NCI-H1417 treated with DMSO at 0.1 percent for 48 hours (cell line): ENCODE measurements at places on chromosomes 5 and 9.

DNA sequence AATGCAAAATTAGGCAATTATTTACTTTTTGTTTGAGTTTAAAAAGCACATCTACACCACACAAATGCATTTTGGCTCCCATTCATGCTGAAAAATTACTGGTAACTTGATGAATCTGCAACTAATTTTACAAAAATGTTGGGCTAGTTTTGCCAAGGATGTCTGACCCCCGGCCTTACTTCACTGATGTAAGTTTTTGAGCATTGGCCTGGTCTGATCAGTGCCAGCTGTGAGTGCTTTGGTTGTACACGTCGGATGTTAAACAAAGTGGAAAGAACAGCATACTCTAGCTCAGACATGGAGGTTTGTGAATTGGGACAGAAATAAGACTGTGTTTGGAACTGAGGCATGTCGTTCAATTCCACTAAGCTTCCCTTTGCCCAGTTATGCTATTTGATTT is 1044.2 kb downstream of the TLE4 start:
- no peak for DNase-seq

DNA sequence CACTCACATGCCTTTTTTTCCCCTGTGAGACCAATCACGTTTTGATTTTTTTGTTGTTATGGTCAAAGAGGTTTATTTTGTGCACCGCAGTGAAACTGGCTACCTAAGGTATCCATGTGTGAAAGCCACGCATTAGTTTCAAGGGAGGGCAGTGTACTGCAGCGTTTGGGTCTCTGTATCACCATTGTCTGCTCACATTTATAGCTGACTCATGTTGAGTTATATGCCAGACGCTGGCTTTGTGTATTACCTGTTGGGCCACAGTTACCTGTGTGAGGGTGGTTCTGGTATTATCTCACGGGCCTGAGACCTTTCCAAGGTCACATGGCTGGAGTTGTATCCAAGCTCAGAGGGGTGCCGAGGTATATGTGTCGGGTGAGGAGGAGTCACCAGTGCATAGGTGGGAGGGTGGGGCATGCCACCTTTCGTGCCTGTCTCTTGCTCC is 75.8 kb downstream of the ARHGAP26 start:
- no peak for DNase-seq

DNA sequence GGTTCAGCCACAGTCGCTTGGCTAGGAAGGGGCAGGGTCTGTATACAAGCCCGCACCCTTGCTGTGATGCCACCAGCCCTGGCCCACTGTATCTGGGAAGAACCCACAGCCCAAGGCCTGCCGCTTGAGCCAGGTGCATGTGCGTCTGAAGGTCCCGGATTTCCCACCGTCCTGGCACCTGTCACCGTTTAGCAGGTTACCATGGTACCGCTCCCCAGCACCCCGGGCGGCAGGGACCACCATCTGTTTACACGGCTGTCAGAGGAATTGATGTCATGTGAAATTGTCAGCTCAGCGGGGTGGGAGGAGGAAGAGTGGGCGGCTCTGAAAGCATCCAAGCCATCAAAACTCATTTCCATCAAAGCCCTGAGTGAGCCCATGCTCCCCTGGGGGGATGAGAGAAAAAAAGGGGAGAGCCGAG is 92.7 kb downstream of the HRH2 start:
- no peak for DNase-seq

DNA sequence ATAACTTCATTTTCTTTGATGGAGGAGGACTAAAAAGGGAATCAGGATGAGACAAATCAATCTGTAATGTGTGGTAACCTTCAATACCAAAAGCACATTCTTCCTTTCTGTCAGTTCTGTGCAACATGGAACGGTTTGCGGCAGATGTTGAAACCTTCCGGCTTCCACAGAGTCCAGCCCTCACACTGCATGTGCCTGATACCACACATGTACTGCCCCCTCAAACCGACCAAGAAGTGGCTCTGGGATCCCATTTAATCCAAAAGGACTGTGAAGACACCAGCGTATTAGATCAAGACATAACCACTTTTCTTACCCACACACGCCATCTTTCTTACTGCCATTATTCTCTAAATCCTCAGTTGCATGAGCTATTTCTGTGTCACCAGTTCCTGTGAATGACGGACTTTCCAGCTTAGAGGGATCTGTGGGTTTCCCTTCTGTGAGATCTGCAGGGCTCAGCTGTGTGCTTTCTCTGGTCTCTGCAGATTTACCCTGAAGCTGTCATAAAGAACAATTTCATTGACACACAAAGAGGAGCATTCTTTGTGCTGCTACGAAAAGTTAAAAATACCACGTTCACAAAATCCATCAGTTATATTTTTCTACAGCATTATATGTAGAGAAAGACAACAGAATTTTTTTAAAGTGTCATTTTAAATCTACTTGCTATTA is 25.8 kb downstream of the NSUN2 start:
- no peak for DNase-seq
